ENCODE measurements at places on chromosomes 3 and 15. TPM values are rescaled to one million over a fixed set of nuclear protein-coding genes. Genes with fewer than 3 reads are reported as not detected.

DNA sequence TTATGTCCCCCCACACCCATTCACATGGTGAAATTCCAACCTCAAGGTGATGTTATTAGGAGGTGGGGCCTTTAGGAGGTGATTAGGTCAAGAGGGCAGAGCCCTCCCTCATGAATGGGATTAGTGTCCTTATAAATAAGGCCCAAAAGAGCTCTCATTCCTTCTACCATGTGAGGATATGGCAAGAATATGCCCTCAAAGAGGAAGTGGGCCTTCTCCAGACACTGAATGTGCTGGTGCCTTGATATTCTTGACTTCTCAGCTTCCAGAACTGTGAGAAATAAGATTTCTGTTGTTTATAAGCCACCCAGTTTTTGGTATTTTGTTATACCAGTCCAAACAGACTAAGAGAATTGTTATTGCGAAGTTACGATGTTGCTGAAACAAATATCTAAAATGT, 94.4 kb downstream of the ANKRD28 start:
- no peak for DNase-seq

Gene LSAMP
- total RNA-seq: 3.5 TPM

- no peak for DNase-seq
Observed at GRCh38 chr15:76181705-76182107, 121.9 kb downstream of the TMEM266 start.

Gene UBA7
- total RNA-seq: 102 TPM

Gene THSD4
- 36.3 TPM for total RNA-seq

- DNase-seq: no peak
Observed at GRCh38 chr3:58578873-58579272, 1.7 kb upstream of the FAM107A start.

GRCh38 chr15:31302778-31303725, 23.6 kb upstream of the KLF13 start:
- DNase-seq: no peak
